Putamen (tissue), 1 donor: ENCODE measurements at places on chromosomes 4 and X.

- DNase-seq, result no peak
These were observed 580.6 kb downstream of the EPHA5 start for GRCh38 chr4:65089666-65090065.

GRCh38 chr4:137452799-137453198 lies 79.5 kb downstream of the PCDH18 start:
- DNase-seq, result no peak

GRCh38 chrX:101009090-101009489 lies 39.6 kb downstream of the ARL13A start:
- DNase-seq, result no peak

- DNase-seq, result no peak
These were observed 34.7 kb downstream of the P2RY10 start for GRCh38 chrX:78979789-78980464.

- DNase-seq, result no peak
These were observed 32.5 kb downstream of the MEPE start for GRCh38 chr4:87865288-87865687.

DNA sequence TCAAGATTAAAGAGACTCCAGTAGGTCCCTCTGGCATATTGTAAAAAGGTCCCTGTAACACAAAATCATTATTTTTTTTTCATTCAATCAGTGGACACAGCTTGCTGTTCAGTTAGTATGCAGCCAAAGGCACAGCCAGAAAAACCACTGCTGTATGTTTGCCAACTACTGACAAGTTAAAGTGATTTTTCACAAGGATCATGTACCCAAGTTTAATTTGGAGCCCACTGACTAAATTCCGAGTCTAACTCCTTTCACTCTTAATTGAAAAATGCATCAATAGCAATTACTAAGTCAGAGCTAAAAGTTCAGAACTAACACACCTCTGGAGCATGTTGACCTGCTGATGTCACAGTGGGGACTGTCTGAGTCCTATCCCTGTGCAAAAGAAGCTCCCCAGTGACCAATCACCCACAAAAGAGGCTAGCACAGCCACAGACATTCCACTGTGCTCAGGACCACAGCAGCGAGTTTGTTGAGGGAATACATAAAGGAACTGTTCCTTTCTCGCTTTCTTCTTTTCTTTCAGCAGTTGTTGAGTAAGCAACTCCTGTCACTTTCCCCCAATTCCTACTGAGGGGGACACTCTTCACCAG lies 60.4 kb downstream of the STX18 start:
- DNase-seq, result no peak

DNA sequence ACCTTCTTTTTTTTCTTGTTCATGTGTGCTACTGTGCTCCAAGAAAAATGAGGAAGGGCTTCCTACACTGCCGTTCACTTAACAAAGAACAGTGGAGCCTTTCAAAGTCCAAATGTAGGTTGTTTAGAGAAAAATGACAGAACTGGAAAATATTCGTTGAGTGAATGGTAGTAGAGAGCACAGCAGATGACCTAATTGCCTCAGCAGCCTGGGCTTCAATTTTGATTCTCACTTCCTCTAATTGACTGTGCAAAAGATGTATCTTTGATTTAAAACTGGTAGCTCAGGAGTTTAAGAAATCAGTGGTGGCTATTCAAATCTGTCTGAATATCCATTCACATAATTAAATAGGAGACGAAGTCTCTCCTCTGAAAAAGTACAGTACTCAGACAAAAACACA lies 5.2 kb downstream of the NLGN4X start:
- DNase-seq, result no peak

DNA sequence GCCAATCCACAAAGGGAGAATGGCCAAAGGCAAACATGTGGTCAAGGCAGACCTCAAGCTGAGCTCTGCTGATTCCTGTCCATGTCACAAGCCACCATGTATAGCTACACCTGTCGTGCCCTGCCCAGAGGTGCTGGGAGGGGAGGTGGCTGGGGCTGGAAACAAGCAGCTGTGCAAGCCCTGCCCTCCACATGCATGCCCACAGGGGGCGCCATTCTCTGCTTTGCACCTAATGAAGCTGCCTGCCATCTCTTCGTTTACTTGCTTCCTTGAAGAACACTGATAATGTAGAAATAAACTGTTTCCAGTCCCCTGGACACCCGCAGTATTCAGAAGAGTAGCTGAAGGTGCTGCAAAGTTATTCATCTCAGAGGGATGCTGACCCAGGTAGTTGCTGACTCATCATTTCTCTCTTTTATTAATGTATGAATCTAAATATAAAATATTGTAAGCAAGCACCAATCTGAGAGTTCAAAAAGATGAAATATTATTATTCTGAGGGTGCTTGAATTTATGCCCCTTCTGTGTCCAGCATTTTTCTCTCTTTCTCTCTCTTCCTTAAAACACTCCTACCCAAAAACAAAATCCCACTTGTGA lies 278.6 kb downstream of the ADGRA3 start:
- peak; percentile 9 for DNase-seq

- DNase-seq, result no peak
These were observed 8.3 kb upstream of the HOPX start for GRCh38 chr4:56689201-56689969.

DNA sequence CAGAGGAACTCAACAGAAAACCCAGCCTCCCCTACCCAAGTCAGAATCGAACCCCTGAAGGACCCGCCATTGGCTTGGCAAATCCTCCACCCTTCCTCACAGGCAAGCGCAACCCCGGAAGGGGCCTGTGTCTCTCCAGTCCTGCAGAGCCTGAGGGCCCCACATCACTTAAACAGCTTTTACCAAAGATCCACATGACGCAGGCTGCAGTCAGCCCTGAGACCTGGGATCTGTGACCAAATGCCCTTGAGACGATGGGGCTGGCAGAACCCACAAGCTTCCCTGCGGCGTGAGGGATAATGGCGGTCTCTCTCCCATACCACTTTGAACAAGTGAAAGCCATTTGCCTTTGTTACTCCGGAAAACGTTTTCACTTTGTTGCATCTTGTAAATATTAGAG lies 54.9 kb downstream of the ACOX3 start:
- no peak for DNase-seq

DNA sequence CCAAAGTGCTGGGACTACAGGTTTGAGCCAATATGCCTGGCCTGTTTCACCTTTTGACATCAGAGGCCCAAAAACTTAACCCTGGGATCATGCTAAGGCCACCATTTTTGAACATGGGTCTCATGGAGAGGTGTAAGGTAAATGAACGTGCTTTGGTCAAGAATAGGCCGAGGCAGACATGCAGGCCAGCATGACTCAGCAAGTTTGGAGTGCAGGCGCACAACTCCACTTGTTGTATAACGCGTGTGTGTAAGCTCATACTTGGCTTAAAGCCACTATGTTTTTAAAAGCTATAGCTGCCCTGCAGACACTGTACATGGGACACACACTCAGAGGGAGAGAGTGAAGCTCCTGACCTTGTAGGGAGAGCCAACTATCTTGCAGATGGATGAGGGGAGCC lies 43.8 kb upstream of the HPSE start:
- DNase-seq, result no peak

- no peak for DNase-seq
These were observed 138.7 kb upstream of the RAPGEF2 start for GRCh38 chr4:158964114-158964727.

DNA sequence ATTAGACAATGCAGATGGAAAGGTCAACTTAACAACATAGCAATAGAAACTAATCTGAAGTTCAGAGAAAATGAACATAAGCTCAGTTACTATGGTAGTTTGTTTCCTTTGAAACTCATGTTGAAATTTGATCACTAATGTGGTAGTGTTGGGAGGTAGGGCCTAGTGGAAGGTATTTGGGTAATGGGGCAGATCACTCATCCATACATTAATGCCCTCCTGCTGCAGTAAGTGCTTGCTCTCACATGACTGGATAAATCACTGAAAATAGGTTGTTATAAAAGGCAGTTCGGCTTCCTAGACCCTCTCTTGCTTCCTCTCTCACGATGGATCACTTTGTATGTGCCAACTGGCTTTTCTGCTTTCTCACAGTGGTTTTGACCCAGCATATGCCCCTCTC lies 567.4 kb upstream of the GALNT7 start:
- no peak for DNase-seq
